A549 treated with CORT108297 at 1 μM for 4 hours (cell line): ENCODE measurements at places on chromosomes 16 and 17. TPM values are rescaled to one million over a fixed set of nuclear protein-coding genes. Genes with fewer than 3 reads are reported as not detected.

Gene GLIS2
- total RNA-seq: 22.3 to 35.4 TPM (median 32.7 TPM) in 5 replicates

Gene NECAB2
- 2.1 to 4.1 TPM (median 2.8 TPM) in 5 replicates for total RNA-seq

Gene SUPT4H1
- total RNA-seq: 107 to 181 TPM (median 150 TPM) in 5 replicates

Gene OR4D1
- total RNA-seq: 0.02 TPM in 1 of 5 replicates, not detected in the others

Gene FAM171A2
- total RNA-seq: 2.5 to 5.2 TPM (median 4.2 TPM) in 5 replicates

Gene KRT31
- total RNA-seq: not detected in 5 replicates
